ENCODE measurements at places on chromosomes 1 and 21.

DNA sequence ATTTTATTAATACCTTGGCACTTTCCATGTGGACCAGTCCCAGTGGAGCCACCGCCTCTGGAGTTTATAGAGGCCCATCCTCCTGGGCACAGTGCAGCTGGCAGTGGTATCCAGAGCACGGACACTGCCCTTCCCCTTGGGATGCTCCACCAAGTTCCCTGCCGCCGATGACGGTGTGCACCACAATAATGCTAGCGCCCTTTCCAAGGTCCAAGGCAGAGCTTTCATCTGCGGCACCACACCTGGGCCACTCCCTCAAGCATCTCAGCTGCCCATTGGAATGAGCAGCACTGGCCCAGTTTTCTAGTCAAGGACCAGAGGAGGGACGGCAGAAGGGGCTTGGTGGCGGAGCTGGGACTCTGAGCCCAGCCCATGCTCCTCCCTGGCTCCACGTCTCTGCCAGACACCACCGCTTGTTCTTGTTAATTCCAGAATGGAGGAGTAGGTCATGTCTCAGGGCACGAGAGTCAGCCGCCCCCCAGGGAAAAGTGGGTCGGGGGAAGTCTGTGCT, 24.5 kb downstream of the SIM2 start:
- DNase-seq, result no peak

- DNase-seq, result no peak
These were observed 722.6 kb downstream of the LRRIQ3 start for GRCh38 chr1:73475316-73475870.

- DNase-seq, result no peak
These were observed 37.3 kb upstream of the COL6A2 start for GRCh38 chr21:46060596-46061061.

- no peak for DNase-seq
These were observed 19.8 kb downstream of the CNN3 start for GRCh38 chr1:94907136-94907535.

DNA sequence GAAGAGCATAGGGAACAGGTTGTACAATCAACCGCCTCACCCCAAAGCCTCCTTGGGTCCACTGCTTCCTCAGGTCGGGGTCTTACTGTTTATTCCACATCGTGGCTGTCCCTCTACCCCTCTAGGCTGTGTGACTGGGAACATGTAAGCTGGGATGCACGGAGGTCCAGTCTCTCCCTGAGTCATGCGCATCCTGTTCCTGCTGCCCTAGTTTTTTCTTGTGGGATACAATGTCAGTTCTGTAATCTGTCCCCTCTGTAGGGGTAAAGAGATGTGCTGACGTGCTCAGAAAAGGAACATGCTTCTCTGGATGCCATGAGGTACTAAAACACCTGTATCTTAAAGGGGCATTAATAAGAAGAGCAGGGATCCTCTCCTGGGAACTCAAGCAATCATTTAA, 66.2 kb downstream of the SLC45A1 start:
- no peak for DNase-seq

- DNase-seq, result peak; percentile 25
These were observed 15.7 kb downstream of the VCAM1 start for GRCh38 chr1:100735244-100735643.

GRCh38 chr1:40305451-40305850, 11.6 kb downstream of the COL9A2 start:
- DNase-seq, result no peak

All from mesendoderm (in vitro differentiated cells).